Stimulated activated CD8-positive, alpha-beta memory T cell treated with anti-CD3 and anti-CD28 coated beads, Interleukin-4, amount 100 ng/mL, for 1 hour (primary cell): ENCODE measurements at places on chromosomes 2 and 18.

DNA sequence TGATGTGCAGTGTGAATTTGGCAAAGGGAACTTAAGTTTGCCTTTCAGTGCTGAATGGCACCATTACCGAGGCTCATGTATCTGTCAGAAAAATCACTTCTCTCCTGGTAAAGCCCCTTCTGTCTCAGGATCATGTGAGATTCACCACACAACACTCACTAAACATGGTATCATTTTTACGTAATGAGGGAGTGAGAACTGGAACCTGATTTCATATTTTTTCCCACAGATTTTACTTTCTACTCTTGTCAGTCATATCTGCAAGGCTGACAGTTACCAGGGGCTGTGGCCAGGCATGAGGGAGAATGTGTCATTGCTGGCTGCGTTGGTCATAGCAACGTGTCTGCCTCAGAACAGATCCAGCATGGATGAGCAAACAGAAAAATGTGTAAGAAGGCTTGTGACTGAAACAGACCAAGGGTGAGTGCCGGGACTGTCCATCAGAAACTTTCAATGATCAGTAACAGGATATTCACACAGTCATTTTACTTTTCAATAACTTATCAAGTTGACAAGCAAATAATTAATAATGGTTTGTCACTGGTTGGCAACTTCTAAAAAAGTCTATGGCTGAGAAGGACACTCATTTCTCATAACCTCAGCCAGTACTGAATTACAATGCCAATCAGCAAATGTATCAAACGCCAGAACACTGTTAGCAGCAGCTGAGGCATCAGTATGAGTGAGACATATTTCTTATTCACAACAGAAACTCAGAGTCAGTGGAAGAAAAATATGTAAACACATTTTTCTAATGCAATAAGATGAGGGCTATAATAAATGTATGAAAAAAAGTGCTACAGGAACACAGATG, 100.5 kb downstream of the CDC42EP3 start:
- no peak for DNase-seq

- no peak for DNase-seq
Observed at GRCh38 chr2:163669506-163669905, 66.3 kb downstream of the FIGN start.

DNA sequence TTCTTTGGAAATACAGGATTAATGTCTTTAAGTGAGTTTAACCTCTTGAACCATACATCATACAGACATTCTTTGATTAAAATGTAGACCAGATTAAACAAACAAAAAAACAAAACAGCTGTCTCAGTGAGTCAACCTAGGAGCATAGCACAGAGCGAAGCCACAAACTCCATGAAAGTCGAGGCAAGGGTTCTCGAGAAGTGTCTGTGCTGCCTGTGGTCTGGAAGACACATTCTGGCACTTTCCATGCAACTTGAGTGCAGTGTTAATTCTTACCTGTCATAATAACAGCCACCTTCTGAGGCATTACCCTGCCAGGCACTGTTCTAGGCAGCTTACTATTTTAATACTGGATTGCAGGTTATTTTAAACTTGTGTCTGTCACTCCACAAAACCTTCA, 435.5 kb upstream of the MMADHC start:
- no peak for DNase-seq

- no peak for DNase-seq
Observed at GRCh38 chr18:5389356-5389755, 93.8 kb upstream of the ZBTB14 start.

- DNase-seq: no peak
Observed at GRCh38 chr2:191218292-191218898, 26.8 kb upstream of the MYO1B start.

DNA sequence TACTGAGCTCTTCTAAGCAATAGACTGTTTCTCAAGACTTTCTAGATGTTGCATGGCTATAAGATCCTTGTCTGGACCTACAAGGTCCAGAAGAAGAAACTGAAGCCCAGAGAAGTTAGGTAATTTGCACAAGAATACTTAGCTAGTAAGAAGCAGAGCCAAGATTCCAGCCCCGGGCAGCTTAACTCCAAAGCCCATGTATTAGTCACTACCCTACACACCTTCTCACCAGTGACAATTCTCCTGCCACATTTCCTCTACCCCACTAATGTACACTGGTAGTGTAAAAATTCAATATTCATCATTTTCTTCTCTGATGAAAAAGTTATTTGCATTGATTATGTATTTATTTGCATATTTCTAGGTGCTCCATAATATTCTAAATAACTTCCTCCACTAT, 95.5 kb upstream of the CREB1 start:
- no peak for DNase-seq

GRCh38 chr2:54504866-54505265, 48.7 kb downstream of the SPTBN1 start:
- no peak for DNase-seq
